ENCODE measurements at places on chromosomes 6 and 20. TPM values are rescaled to one million over a fixed set of nuclear protein-coding genes. Genes with fewer than 3 reads are reported as not detected.

The ARMC2 gene
- total RNA-seq: 4.4 TPM

The DACT2 gene
- 28.6 TPM for total RNA-seq

The MTFR2 gene
- 0.53 TPM for total RNA-seq

The GID8 gene
- 43.1 TPM for total RNA-seq

The RSPH3 gene
- 14.2 TPM for total RNA-seq

The BPIFB6 gene
- total RNA-seq: not detected

The C20orf204 gene
- total RNA-seq: 3.6 TPM

The TNNC2 gene
- 555 TPM for total RNA-seq

The NOX3 gene
- total RNA-seq: 2.1 TPM

The MLN gene
- 0.53 TPM for total RNA-seq

The CRISP2 gene
- total RNA-seq: 0.18 TPM

The TENT5A gene
- 13.5 TPM for total RNA-seq

The C6orf58 gene
- total RNA-seq: not detected

The BPIFB2 gene
- not detected for total RNA-seq

The PTGIS gene
- total RNA-seq: 43.4 TPM

The SLC35F1 gene
- 5.5 TPM for total RNA-seq

The SLC44A4 gene
- 28.4 TPM for total RNA-seq

Data from metanephros (tissue), 2 donors.